ENCODE measurements at places on chromosomes 13 and 19. TPM values are rescaled to one million over a fixed set of nuclear protein-coding genes. Genes with fewer than 3 reads are reported as not detected.

The ZNF675 gene
- total RNA-seq = 8.6 TPM

The URAD gene
- total RNA-seq = not detected

The ZNF726 gene
- 2.1 TPM for total RNA-seq

The CCNA1 gene
- 5.4 TPM for total RNA-seq

Data from esophagus squamous epithelium (tissue), 5 donors.